K562 (cell line): ENCODE measurements at places on chromosomes 6 and 20. TPM values are rescaled to one million over a fixed set of nuclear protein-coding genes. Genes with fewer than 3 reads are reported as not detected.

Gene SYNDIG1
- total RNA-seq = not detected in 2 replicates

GRCh38 chr6:22145823-22146677 is 150.8 kb downstream of the PRL start:
- no peak for DNase-seq

Gene PSORS1C2
- total RNA-seq = not detected in 2 replicates

DNA sequence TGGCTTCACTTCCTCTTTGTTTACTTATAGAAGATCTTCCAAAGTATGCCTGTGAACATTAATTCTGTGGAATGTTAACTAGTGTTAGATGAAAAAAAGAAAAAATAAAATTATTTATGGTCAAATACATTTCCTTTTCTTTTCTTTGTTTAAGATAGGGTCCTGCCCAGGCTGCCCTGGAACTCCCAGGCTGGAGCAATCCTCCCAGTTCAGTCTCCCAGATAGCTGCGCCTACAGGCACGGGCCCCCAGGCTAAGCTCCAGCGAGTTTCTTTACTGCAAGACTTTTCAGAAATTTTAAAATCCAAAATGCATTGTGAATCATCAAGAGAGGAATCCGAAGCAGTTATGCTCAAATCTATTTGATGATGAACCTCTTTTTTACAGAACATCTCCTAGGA is 39.3 kb upstream of the IL20RA start:
- DNase-seq = no peak

- no peak for DNase-seq
Observed at GRCh38 chr20:57386762-57387161, 4.4 kb upstream of the RBM38 start.

Gene ME1
- 10.0 and 10.4 TPM in 2 replicates for total RNA-seq

DNA sequence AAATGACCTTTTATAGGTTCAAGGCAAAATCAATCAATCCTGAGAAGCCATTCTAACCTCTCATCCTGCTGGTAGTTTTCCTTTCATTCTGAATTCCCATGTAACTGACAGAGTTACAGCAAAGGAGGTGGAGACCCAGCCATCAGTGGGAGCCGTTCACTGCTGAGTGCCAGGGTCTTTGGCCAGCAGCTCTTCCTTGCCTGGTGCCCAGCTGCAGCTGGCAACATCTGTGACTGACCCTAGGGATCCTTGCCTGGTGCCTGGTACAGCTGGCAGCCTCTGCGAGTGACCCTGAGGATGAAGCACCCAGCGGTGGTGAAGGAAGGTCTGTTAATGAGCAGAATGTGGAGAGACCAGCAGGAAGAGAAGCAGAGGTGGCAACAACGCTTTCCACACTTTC is 314.6 kb downstream of the THBS2 start:
- DNase-seq = no peak

- DNase-seq = no peak
Observed at GRCh38 chr6:16630026-16630643, 131.1 kb downstream of the ATXN1 start.

Gene PDE7B
- total RNA-seq = not detected in 2 replicates

DNA sequence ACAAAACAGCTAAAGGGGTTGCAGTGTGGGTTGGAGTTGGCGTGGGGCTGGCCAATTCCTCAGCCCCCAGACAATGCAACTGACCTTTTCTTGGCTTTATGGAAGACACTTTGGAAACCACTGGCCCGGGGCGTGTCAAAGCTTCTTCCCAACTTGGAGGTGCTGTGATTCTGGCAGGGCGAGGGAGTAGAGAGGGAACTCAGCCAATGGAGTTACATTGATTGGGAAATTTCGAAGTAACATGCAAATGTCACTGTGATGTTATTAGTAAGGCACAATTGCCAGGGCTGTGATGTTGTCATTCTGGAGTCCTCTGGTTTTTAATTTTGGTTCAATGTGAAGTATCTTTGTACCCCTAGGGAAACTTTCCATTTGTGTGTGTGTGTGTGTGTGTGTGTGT is 41.5 kb upstream of the EPB41L1 start:
- DNase-seq = no peak

Gene SLPI
- 0.67 and 0.78 TPM in 2 replicates for total RNA-seq

- no peak for DNase-seq
Observed at GRCh38 chr20:54122189-54122588, 51.6 kb downstream of the CYP24A1 start.

DNA sequence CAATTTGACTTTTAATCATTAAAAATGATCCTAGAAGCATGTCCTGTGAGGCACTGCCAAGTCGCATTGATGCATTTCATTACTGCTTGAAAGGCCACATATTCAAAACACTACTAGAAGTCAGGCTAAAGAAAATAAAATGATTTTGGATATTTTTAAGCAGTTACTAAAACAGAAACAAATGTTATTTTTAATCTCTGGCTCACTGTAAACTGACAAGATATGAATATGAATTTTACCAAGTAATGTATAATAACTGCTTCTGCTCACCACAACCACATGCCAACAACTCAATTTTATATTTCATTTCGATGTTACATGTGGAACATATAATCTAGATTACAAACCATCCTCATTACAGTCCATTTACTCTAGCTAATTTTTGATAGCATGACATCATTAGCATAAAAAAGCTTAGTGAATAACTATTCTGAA is 90.6 kb downstream of the ATXN1 start:
- DNase-seq = no peak

Gene JARID2
- total RNA-seq = 23.8 and 29.0 TPM in 2 replicates

DNA sequence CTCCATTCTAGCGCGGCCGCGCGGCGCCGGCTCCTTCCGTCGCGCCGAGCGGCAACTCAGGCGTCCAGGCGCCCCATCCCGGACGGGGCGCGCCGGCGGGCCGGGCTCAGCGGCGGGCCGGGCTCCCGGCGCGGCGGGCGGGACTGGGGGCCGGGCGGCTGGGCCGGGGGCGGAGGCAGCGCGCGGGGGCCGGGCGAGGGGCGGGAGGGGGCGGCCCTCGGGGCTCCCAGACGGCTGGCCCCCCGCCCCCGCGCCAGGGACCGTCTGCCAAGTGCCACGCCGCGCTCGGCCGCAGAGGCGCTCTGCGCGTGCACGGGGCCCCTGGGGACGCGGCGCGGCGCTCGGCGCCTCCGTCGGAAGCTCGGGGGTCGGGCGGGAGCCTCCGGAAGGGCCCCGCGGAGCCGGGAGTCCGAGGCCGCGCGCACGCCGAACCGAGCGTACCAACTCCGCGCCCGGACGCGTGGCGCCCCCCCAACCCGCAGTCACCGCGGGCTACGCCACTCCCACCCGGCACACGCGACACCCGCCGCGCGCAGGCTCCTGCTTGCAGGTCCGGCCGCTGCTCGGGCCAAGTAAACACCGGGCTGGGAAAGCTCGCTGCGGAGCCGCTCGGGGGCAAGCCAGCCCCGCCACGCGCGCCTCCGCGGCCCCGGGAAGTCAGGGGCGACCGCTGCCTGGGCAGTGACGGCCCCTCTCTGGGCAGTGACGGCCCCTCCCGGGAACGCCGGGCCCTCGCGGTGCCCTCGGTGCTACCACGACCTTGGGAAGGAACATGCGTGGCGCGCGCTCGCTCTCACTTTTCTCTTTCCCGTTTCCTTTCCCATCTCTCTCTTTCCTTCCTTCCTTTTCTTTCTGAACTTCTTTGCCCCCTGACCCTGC is at the start of gene PREX1:
Gene PREX1 (minus strand): TSS at position 145 of the 879 bp plus-strand sequence. CDS start 139 bp downstream, at position 6.
- peak; percentile 85 for DNase-seq

DNA sequence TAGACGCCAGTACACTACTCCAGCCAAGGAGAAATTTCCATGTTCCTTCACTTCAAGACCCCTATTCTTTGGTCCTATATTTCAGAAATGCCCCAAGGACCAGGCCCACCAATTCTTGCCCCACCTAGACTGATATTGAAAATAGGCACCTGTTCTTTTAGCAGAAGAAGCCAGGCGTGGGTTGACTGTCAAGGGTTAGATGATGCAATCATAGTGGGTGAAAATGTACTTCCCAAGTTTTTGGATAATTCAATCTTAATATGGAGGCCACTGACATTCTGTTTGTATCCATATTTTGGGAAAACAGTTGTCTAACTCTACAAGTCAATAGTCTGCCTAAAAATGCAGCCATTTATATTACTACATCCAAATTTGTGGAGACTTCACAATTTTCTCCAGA is 21.0 kb upstream of the SNAP91 start:
- no peak for DNase-seq

Gene HSPA1A
- 265 and 360 TPM in 2 replicates for total RNA-seq

DNA sequence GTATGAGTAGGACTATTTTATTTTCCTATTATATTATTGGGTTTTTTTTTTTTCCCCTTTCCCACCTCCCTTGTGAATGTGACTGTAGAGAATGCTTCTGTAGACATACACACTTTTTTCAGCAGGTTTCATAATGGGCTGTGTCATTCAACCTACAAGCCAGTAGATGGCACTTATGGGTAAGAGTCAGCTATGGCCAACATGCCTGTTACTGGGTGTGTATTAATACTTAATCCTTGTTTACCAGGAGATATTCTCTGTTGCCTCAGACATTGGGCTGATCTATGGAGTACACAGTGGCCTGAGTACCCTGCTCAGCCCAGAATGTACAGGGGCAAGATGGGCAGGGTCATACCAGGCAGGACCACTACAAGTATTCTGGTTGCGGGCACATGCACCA is 382.5 kb downstream of the EPHA7 start:
- DNase-seq = no peak

DNA sequence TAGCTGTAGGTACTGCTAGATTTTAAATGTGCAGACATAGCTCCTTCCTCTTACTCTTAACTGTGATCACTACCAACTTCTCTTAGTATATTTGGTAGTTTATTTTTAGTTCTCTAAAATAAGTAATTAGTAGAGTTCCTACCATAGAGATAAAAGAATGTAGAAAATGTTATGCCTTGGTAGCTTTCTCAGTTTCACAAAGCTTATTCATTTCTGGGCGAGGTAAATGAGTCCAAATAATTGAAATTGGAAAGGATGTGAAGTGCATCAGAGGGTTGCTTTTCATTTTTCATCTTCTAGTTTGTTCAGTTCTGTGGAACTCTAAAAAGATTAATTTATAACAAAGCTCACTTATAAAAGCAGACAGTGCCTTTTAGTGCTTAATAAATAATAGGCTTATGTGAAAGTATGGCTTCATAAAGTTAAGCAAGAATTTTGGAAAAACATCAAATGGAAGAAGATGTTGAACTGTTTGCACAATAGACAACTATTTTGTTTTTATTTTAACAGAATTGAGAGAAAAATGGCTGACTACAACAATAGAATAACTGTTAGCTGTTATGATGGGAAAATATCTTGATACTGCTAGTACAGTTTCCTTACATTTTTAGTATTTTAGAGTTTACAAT is 303.7 kb downstream of the UTRN start:
- DNase-seq = no peak

Gene RRAGD
- total RNA-seq = 0.04 TPM in 1 of 2 replicates, not detected in the other

DNA sequence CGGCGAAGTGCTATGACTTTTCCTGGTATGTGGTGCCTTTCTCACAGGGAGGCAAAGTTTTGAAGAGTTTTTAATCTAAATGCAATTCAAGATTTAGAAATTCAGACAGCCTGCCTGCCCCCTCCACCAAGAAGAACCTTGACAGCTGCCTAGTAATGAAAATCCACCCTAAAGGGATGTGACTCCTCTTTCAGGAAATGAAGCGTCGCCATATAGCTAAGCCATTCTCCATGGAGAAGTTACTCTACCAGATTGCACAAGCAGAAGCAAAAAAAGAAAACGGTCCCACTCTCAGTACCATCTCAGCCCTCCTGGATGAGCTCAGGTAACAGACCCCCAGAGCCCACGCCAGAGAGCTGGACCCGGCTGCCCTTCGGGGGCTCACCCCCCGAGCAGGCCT is 150.1 kb downstream of the DTNBP1 start:
- DNase-seq = no peak

GRCh38 chr6:27187231-27188060 is 60.1 kb upstream of the PRSS16 start:
- DNase-seq = no peak

GRCh38 chr6:84408028-84408427 is 180.6 kb upstream of the CEP162 start:
- DNase-seq = no peak

DNA sequence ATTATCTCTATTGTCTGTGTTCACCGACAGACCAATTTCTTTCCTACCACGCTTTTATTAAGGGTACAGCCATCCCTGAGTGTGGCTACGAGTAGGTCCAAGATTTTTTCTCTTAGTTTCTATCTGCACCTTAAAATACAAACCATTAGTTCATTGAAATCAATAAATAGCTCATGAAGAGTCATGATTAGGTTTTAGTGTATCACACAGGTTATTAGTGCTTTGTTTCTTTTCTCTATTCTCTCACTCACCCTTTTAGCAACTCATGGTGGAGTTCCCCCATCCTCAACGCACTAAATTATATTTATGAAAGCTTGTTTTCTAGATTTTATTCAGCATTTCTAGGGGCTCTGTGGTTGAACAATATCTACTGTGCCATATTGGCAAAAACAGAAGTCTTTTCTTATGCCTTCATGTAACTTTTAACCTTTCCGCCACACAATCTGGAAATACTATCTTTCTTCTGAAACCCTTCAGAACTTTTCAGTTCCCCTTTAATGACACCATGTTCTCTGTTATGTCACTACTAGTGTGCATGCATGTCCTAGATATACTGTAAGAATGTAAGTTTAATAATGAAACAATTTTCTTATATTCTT is 128.2 kb upstream of the LAMA2 start:
- DNase-seq = no peak

Gene ADGB
- not detected in 2 replicates for total RNA-seq

GRCh38 chr6:35386989-35387388 is 44.6 kb downstream of the PPARD start:
- DNase-seq = no peak

GRCh38 chr20:31718952-31719643 is 3.6 kb downstream of the BCL2L1 start:
- DNase-seq = no peak

DNA sequence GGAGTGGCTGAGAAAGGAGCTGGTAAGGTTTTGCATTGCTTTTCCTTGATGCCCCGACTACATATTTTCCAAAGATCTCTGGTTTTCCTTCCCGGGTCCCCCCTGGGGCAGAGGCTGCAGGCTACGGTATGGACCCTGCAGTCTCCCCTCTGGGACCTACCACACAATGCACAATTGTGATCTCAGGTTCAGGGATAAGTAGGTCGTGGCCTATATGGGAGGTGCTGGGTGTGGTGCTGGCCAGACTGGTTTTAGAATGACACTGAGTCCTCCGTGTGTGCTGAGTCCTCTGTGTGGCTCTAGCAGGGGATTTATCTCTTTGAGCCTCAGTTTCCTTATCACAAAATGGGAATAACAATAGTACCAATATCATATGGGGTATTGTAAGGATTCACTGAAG is 376 bp downstream of the C20orf202 start:
- DNase-seq = no peak

Gene KIAA0408
- total RNA-seq = 0.11 TPM in 1 of 2 replicates, not detected in the other

DNA sequence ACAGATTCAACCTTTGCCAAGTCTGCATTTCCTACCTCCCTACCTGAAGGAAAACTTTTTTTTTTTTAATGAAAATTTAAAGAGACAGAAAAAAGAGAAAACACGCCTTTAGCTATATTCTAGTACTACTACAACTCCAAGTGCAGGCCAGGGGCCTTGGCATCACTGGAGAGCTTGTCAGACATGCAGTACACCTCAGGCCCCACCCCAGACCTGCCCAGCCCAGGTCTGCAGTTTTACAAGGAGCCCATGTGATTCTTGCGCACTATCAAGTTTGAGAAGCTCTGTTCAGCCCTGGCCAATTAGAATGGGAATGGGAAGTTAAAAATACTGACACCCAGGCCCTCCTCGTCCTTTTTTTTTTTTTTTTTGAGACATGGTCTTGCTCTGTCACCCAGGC is 85.0 kb downstream of the NFATC2 start:
- DNase-seq = no peak
